ENCODE measurements at places on chromosomes 3 and 15.

- DNase-seq: no peak
Measured at GRCh38 chr3:61884794-61885193, 323.4 kb downstream of the PTPRG start.

DNA sequence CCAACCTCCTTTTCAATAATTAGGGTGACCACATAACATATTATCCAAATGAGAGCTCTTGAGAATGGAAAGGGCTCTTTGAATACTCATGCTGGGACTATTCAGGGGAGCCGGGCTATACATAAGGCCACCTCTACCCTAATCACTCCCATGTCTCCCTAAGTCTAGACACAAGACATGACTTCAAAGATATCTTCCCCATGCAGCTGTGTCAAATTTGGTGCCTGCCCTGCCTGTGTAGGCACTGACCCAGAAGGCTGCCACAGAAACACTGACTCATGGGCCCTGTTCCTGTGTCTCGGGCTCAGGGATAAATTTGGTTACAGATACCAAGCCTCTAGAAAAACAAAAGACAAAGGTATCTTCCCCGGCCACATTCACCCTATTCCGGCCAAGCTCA, 70.3 kb downstream of the MYLK start:
- DNase-seq: no peak

GRCh38 chr3:181173227-181173626, 183.7 kb upstream of the DNAJC19 start:
- DNase-seq: no peak

- no peak for DNase-seq
Measured at GRCh38 chr3:59836531-59836930, 786.7 kb upstream of the CFAP20DC start.

DNA sequence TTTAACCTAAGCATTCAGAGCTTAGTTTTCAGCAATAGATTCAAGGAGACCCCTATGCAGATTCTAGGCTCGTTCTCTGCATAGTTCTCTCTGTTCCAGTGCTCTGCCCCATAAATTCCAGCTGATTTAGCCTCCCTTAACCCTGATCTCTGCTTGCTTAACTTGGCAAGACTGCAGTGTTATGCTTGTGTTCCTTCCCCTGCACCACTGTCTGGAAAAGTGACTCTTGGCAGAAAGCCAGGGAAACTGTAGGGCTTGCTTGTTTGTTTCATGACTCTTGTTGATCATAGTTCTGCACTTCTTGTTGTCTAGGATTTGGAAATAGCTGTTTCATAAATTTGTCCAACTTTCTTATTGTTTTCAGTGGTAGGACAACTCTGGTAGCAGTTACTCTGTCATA, 40.1 kb downstream of the ANAPC13 start:
- no peak for DNase-seq

- DNase-seq: no peak
Measured at GRCh38 chr3:69252631-69253030, 130.2 kb upstream of the LMOD3 start.

DNA sequence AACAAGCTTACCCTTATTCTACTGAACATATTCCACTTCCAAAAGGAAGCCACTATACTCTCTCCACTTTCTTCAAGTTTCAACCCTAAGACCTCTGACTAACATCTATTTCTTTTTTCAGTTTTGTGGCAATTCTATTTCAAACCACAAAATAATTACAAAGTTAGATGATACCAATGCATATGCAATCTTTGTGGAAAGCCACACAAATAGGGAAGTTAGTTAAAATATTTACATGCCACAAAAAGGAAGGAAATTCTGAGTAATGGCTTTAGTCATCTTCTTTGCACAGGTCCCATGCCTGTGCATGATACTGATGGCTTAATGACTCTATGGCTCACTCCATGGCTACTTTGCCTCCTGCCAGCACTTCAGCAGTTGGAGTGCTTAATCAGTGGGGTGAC, 57.0 kb upstream of the MCTP2 start:
- DNase-seq: peak; percentile 1

DNA sequence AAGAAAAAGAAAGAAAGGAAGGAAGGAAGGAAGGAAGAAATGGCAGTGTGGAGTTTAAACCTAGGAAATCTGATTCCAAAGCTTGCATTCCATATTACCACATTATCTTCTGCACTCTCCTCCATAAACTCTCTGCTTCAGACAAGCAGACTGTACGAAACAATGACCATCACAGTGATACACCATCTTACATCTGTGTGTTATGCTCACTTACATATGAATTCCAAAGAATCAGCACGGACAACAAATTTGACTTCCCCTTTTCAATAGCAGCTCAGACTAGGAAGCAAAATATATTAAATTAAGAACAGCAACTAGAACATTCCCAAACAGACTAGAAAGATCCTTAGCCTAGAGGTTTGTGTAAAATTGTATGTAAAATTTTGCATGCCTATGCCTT, 18.0 kb upstream of the PPM1L start:
- no peak for DNase-seq

DNA sequence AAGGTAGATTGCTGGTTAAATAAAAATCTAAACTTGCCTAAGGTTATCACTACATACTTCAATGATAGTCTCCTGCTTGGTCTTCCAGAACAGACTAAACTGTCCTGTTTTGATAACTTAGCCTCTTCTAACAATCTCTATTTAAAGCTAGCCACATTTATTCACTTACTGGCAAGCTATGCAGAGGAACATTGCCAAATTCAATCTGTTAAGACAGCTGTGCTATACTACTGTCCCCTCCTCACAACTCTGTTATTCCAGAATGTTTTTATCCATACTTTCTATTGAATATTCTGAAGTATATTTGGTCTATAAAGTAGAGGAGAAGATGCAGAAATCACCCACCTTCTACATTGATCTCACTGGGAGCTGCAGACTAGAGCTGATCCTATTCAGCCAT, 594.0 kb upstream of the CCDC54 start:
- no peak for DNase-seq

GRCh38 chr3:56222866-56223265, 245.4 kb downstream of the ERC2 start:
- no peak for DNase-seq

DNA sequence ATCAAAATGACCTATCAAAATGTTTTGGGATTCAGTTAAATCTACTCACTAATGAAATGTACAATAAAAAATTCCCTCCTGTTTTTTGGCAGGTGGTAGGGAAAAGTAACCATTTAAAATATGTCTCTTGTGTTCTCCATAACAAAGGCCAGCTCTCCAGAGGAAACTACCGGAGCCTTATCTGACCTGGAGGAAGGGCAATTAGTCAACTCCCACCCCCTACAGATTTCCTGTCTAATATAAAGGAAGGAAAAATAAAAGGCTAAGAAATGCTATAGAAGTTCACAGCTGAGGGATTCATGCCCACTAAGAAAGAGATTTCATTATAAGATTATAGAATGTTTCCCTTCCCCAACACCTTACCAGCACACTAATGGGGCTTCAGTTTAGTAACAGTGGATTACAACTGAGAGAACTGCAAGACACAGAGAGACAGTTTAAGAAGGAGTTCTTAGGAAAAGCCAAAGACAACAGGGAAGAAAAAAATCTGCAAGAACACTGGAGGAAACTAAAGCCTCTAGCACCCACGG, 376.5 kb upstream of the KCNMB2 start:
- DNase-seq: no peak

DNA sequence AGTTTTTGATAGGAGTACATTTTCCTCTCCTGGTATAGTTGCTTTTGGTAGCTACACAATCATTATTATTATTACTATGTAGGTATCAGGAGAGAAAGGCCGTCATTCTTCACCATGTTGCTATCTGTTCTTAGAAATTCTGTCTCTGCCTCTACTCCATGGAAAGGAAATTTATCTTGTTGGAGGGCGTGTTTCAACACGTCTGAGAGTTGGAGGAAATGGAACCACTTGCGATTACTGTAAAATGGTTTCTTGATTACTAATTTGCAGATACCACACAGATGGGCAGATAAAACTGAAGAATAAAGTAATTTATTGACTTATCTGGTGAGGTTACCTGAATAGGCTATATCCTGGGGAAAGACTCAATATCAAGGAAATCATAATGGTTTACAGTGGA, 488.4 kb downstream of the NR2F2 start:
- DNase-seq: no peak

- DNase-seq: no peak
Measured at GRCh38 chr3:167361306-167361705, 18.8 kb downstream of the ZBBX start.

- DNase-seq: no peak
Measured at GRCh38 chr15:57897870-57898269, 167.6 kb downstream of the ALDH1A2 start.

DNA sequence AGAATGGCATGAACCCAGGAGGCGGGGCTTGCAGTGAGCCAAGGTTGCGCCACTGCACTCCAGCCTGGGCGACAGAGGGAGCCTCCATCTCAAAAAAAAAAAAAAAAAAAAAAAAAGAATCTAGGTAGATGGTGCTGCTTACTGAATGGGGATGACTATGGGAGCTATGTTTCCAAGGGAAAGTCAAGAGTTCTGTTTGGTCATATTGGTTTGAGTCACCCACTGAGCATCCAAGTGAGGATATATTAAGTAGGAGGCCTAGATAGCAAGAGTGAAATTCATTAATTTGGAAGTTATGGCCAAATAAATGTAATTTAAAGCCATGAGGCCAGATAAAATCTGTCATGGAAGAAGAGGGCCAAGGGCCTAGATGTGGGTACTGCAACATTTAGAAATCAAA, 9.0 kb upstream of the UACA start:
- no peak for DNase-seq

GRCh38 chr3:64291345-64291744, 66.1 kb upstream of the PRICKLE2 start:
- DNase-seq: no peak

- no peak for DNase-seq
Measured at GRCh38 chr3:170942011-170942410, 33.6 kb upstream of the EIF5A2 start.

DNA sequence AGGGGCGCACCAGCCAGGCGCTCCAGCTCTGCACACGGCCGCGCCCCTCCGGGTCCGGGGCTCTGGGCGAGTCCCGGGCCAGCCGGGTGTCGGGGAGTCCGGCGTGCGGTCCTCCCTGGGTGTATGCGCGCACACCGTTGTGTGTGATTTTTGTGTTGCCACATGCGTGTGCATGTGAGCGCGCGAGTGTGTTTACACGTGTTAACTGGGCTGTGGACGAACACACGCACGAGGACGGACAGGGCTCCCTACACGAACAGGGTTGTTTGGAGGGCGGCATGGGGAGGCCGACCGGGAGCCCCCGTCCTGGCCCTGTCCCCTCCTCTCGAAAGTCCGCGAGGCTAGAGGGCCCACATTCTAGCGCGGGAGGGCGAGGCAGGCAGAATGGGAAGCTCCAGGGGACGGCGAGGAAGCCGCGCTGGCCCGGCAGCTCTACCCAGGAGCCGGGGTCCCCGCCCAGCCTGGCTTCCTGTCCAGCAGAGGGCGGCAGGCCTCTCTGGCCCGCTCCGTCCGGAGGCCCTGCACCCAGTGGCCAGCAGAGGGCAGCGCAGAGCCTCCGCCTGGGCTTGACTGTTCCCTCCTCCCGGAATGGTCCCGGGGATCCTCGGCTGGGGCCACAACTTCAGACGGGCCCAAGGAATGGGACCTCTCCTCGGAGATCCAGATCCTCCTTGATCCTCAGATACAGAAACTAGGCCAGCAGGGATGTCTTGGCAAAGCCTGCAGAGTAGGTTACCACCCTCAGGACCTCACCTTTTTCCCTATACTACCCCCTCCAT, 611 bp upstream of the LINGO1 start:
- DNase-seq: peak; percentile 41

DNA sequence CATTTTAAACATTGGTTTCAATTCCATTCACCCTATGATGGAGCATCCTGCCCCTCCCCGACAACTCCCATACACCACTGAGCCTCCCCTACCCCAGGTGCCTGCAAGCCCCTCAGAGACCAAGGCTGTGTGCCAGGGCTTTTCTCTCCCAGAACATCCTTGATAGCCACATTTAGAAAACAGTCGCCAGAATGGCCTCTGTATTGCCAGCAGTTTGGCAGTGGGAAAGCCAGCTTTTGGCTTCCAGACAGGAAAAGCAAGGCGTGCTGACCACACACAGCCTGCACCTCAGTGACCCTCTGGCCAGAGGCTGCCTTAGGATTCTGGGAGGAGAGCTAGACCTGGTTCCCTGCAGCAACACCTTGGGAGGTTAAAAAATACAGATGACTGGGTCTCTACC, 18.2 kb upstream of the HRH1 start:
- DNase-seq: no peak
